ENCODE measurements at places on chromosomes 7 and 10. TPM values are rescaled to one million over a fixed set of nuclear protein-coding genes. Genes with fewer than 3 reads are reported as not detected.

DDIT4 gene
- 122 TPM for total RNA-seq

ZMIZ2 gene
- 31.3 TPM for total RNA-seq

STEAP4 gene
- total RNA-seq: 0.80 TPM

EVX1 gene
- total RNA-seq: not detected

- DNase-seq: no peak
These were observed 1.8 kb downstream of the FRAT2 start for GRCh38 chr10:97332591-97333350.

SLC39A12 gene
- not detected for total RNA-seq

DNA sequence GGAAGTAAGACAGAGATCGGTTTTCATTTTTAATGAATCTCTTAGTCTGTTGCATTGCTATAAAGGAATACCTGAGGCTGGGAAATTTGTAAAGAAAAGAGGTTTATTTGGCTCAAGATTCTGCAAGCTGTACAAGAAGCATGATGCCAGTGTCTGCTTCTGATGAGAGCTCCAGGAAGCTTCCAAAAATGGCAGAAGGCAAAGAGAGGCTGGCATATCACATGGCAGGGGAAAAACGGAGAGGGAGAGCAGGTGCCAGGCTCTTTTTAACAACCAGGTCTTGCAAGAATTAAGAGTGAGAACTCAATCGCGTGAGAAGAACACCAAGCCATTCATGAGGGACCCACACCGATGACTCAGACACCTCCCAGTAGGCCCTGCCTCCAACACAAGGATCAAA is 125.0 kb upstream of the THSD7A start:
- no peak for DNase-seq

IL2RA gene
- total RNA-seq: not detected

- DNase-seq: no peak
These were observed 45.1 kb upstream of the OPTN start for GRCh38 chr10:13054844-13055243.

All from epithelial cell of proximal tubule (primary cell).